ENCODE measurements at places on chromosomes 4 and X.

DNA sequence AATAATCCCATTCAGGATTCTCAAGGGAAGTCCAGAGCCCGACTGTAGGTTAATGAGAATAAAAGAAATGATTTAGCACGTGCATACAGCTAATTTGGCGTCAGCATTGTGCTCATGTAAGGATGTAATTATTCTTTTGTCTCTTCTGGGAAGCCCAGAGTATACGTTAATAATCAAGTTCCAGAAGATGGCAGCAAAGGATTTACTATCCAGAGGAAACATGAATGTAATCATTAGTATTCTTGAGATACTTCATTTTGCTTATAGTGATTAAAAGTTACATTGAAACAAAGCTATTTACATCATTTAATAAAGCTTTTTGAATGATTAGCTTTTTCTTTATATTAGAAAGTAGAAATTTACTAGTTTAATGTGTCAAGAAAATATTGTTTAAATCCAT lies 27.1 kb upstream of the MAP9 start:
- peak; percentile 14 for DNase-seq

DNA sequence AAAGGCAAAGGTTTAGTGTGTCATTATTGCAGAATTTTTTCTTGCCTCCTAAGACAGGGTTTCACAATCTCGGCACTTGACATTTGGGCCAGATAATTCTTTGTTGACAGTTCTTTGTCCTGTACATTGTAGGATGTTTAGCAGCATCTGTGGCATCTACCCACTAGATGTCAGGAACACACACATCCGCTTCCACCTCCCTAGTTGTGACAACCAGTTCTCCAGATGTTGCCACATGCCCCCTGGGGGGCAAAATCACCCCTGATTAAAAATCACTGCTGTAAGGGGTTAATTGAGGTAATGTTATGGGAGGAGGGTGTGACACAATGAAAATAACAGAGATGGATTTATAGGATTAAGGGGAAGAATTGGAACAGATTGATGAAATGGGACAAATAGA lies 75.3 kb downstream of the HMGB2 start:
- DNase-seq = no peak

- no peak for DNase-seq
Measured at GRCh38 chr4:77170926-77171325, 13.9 kb downstream of the CCNG2 start.

DNA sequence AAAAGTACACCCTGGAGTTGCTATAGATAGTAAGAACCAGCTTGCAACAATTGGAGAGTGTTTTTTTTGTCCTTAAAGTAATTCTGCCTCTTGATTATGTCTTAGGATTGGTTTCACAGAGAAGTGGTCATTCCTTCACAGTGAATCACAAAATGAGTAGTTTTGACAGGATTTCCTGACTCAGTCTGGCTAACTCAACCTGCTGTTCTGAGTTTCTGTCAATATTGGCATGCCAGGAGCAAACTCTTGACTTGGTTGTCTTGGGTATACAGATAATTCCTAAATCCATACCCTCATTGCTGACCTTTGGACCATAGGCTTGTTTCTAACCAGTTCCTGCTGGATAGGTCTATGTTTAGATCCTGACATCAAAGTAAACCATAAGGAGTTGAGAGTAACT lies 9.4 kb downstream of the FHIP1A start:
- DNase-seq = peak; percentile 87

DNA sequence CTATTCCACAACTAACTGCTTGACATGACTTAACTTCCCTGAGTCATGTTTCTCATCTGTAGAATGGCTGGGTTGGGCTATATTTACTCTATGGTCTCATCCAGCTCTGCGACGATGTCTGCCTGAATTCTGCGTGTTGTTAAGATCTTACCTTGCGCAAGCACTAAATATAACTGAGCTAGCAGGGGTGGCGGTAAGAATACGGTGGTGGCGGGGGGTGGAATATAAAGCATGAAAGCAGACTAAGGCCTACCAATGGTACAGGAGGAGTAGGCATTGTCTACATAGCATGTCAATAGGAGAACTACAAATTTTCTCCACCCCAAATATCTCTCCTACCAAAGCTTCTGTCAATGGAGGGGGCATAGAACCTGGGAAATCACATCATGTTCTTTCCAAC lies 45.7 kb upstream of the DCLK2 start:
- no peak for DNase-seq

- DNase-seq = no peak
Measured at GRCh38 chr4:121788896-121789295, 12.2 kb upstream of the EXOSC9 start.

DNA sequence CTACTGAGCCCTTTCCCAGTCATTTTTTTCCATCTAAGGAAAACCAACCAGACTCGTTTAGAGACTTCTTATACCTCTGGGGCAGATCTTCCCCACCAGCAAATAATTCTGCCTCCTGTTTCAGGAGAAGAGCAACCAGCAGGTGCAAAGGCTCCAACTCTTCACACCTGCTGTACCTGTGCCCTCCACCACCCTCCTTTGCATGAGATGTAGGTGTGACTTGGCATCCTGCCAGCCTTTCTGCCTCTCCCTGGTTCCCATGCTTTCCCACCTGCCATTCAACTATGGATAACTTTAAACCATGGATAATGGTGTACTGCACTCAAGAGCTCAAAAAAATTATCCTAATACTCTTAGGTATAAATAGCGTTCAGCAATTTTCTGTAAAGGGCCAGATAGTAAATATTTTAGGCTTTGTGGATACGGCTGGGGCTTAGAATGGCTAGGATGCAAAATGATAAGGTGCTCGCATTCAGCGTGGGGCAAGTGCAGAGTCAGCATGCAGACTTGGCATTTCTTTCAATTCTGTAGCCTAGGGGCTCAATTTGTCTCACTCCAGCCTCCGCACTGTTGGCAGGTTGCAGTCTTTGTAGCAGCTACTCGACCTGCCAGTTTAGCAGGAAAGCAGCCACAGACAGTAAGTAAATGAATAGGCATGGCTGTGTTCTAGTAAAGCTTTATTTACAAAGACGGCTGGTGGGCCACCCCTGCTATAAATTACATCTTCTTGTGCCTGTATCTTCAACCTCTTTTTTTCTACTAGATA lies 79.8 kb downstream of the HCCS start:
- DNase-seq = no peak

- peak; percentile 8 for DNase-seq
Measured at GRCh38 chrX:72330131-72330530, 24.4 kb upstream of the CITED1 start.

DNA sequence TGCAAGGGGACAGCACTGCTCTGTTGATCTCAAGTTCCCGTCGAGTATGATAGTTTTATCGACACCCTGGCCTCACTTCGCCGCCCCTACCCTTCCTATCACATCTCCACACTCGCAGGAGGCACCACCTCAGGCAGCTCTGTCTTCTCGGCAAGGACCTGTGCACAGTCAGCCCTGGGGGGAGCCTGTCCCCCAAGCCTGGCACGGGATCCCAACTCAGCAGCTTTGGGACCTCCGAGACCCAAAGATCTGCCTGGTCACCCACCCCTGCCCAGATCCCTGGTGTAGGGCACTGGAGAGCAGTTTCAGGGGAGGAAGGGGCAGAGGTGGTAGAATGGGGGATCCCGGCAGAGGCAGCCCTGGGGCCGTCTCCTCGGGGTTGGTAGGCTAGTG lies 18.0 kb upstream of the UBA1 start:
- no peak for DNase-seq

GRCh38 chrX:68838571-68838910 lies 9.7 kb downstream of the EFNB1 start:
- no peak for DNase-seq

GRCh38 chr4:106529348-106530023 lies 160.9 kb upstream of the GIMD1 start:
- peak; percentile 41 for DNase-seq

GRCh38 chr4:181822005-181822375 lies 421.2 kb upstream of the TENM3 start:
- DNase-seq = no peak

- DNase-seq = no peak
Measured at GRCh38 chr4:16124232-16124631, 40.4 kb upstream of the PROM1 start.

DNA sequence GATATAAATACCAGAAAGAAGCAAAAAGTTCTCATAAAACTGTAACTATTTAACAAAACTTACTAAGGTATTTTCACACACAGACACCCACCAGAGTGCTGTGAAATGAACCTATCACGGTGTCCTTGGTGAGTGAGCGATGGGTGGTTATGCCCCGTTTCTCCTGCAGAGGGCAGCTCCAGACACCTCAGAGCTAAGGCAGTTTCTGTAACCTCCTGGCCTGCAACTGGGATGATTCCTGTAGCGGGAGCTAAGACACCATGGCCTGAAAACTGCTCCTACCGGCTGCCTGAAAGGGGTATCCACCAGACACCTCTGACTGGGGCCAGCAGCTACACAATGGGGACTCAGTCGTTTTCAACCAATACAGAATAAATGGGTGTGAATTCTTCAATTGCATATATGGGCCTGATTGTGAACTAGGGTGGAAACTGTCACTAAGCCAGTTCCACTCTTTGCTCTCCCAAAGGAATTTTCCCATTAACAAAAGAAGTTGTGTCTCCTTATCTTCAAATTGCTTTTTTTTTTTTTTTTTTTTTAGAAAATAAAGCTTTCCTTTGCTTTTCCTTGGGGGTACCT lies 2375.8 kb upstream of the TENM3 start:
- no peak for DNase-seq

DNA sequence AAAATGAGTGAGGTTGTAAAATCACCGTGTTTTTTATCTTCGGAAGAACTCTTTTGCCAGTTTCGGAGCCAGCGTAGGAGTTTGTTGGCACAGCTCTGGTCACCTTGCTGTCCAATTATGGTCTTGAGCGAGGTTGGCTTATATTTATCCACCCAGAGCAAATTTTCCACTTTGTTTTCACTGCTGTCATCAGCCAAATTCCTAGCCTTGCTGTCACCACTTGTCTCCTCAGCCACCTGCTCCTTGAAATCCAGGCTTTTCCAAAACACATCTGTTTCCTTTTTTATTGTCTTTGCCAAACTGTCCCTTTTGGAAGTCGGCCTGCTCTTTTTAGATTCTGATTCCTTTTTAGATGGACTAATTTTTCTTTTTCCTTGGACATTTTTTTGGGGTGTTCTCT lies 57.6 kb downstream of the RFC1 start:
- no peak for DNase-seq

DNA sequence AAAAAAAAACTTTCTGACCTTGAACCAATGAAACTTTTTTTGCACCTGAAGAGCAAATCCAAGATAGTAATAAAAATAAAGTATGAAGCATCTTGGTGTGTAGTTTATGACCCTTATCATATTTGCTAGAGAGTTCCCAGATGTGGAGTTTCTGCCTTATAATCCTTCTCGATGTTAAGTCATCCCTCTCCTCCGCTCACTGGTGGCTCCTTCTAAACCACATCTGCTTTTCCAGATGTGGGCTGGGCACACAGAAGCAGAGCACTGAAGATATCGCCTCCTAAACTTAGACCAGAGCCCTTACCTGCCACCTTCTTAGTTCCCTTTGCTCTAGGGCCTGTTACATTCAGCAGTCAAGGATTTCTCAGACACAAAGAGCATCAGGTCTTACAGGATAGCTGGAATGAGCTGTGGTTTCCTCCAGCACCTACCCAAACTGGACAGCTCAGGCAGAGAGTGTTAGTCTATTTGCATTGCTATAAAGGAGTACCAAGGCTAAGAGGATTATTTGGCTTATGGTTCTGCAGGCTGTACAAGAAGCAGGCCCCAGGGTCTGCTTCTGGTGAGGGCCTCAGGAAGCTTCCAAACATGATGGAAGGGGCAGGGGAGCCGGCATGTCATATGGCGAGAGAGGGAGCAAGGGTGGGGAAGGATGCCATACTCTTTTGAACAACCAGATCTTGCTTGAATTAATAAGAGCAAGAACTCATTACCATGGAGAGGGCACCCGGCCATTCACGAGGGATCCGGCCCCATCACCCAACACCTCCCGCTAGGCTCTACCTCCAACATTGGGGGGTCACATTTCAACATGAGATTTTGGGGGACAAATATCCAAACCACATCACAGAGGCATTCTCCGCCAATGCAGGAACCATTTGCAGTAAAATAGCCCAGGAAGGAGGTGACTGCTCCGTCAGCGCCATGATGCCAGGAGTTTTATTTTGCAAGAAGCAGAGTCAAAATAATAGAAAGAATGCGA lies 75.6 kb upstream of the HELT start:
- DNase-seq = no peak

DNA sequence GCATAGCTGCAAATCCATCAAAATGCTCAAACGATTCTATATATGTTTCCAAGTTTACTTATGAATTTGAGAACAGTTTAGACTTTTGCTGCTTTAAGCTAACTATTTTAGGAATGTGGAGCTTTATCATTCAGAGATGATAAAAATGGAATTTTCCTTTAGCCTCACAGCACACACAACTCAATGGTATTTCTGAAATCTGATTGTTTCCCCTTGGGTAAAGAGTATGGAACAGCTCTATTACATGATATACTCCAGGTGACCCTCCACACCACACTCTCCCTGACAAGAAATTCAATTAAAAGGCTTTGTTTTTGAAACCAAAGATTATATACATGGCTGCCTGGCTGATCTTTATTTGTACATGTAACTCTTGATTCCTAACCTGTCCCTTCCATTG lies 120.0 kb downstream of the LUZP4 start:
- no peak for DNase-seq

- no peak for DNase-seq
Measured at GRCh38 chrX:142663330-142664095, 362.2 kb upstream of the SPANXN4 start.

GRCh38 chr4:146846882-146847281 lies 98.8 kb downstream of the TTC29 start:
- no peak for DNase-seq

- DNase-seq = peak; percentile 67
Measured at GRCh38 chr4:124322234-124323065, 390.1 kb downstream of the ANKRD50 start.

DNA sequence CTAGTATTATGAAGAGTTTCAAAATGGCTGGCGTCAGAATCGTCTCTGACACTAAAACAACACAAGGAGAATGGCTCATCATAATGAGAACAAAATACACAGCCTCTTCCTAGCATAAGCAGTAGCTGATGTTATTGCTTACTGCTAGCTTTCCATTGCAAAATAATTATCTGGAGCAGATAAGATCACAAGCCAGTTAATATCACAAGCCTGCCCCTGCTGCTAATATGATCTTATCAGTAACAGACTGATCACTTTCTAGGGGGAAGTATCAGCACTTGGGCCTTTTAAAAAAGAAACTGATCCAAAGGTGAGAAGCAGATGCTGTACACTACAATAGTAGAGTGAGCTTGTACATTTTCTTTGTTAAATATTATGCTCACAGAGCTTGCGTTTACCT lies 554.8 kb upstream of the PABPC4L start:
- no peak for DNase-seq

DNA sequence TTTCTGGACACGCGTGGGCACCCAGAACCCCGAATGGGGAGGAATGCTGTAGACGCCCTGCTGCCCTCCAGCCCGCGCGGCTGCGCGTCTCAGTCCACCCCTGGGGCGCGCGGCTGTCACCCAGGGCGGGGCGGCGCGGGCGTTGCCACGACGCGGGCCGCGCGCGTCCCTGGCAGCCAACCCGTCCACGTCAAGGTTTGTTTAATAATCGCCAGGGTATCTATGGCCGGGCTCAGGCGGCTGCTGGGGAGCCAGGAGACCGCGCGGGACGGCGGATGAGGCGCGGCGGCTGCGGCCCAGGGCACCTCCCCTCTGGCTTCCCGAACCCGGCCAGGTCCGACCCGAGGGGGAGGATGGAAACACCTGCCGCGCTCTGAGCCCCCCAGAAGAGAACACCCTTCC lies at the start of gene SPATA18:
SPATA18 (plus strand) TSS at position 92 of the 402 bp plus-strand sequence. CDS start 401 bp downstream, outside the sequence.
- DNase-seq = peak; percentile 26

Data from foreskin fibroblast (primary cell).